GM12865 (cell line): ENCODE measurements at places on chromosomes 1 and 21.

DNA sequence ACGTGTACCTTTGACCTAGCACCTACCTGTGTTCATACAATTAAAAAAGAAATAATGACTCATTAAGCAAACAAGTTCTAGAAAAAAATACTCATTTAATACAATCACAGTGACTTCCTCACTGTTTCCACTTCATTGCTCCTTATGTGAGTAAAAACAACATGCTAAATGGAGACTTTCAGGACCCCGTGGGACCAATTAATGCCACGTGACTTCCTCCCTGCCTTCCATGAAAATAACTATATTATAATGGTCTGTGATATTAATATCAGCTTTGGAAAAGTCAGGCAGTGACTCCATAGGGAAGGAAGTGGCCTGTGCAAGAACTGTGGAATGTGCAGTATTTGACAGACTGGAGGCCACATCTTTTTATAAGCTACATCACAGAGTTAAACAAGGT is 337.8 kb downstream of the HLX start:
- DNase-seq = no peak

DNA sequence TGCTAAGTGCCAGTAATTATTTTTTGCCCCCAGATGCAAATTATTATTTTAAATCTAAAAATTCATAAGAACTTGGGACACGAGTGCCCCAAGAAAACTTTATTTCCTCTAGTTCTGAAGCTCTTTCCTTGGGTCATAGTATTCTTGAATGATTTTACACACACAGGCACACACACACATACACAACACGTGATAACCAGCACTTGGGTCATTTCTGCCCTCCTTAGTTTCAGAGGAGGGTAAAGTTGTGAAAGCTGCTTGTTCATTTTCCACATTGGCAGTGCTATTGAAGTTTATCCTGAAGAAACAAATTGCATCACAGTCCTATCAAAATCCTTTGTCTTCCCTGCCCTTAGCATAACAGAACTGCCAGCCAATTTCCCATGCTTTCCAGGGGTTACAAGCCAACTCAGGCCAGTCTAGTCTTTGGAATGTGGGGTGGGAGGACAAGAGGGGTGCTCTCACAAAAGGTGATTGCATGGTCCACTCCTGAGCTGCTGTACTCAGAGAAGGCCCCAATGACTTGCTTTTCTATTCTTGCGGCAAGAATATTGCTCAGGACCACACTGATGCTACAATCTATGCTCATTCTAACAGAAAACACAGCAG is 98.5 kb upstream of the POGK start:
- no peak for DNase-seq

DNA sequence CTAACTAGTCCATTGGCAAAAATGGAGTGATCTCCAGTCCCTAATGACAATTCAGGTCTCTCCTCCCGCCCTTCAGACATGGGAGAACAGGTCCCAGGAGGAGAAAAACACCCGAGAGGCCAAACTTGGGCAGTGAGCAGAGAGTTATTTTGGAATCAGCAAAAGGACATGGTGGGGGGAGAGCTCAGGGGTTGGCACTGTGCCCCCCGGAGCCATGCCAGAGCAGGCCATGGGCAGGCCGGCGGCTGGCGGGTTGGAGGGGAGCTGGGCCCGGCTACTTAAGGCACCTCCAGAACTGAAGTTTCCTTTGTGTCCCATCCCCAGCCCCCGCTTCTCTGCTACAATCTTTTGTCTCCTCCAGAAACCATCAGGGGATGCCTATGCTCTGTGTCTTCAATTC is 7.1 kb downstream of the LGR6 start:
- DNase-seq = no peak

DNA sequence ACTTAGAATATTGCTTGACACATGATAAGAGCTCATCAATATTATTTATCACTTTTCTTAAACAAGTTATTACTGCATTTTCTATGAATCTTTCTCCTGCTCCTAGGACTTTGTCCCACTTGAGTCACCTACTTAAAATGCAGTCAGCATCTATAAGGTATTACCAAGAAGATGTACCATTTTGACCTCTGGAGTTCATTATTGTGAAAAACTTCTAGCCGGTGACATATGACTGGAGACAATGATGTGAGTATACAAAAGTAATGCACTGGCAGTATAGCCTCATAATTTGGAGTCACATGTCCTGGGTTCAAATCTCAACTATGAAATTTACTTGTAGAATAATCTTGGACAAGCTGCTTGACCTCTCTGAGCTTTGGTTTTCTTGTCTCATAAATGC is 278.5 kb downstream of the PLPP3 start:
- no peak for DNase-seq

DNA sequence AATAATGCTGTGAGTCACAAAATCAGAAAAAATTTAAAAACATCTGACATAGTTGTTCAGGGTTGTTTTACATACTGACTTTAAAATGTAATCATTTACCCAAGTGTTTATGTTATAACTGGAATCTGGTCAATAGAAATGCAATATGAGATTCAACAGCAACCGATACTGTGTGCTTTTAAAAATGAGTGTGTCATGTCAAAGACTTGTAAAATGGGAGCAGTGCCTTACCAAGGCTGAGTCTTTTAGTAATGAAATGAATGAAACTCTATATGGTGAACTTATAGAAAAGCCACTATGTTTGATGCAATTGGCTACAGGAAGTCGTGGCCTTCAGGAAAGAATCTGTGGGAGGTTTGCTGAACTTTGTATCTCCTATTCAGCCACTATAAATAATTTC is 570.2 kb downstream of the DPYD start:
- DNase-seq = no peak

- no peak for DNase-seq
Observed at GRCh38 chr1:212283741-212284140, 1.5 kb upstream of the PPP2R5A start.

- no peak for DNase-seq
Observed at GRCh38 chr1:156970017-156970416, 49.6 kb downstream of the LRRC71 start.

- no peak for DNase-seq
Observed at GRCh38 chr1:71853360-71853759, 429.0 kb downstream of the NEGR1 start.

DNA sequence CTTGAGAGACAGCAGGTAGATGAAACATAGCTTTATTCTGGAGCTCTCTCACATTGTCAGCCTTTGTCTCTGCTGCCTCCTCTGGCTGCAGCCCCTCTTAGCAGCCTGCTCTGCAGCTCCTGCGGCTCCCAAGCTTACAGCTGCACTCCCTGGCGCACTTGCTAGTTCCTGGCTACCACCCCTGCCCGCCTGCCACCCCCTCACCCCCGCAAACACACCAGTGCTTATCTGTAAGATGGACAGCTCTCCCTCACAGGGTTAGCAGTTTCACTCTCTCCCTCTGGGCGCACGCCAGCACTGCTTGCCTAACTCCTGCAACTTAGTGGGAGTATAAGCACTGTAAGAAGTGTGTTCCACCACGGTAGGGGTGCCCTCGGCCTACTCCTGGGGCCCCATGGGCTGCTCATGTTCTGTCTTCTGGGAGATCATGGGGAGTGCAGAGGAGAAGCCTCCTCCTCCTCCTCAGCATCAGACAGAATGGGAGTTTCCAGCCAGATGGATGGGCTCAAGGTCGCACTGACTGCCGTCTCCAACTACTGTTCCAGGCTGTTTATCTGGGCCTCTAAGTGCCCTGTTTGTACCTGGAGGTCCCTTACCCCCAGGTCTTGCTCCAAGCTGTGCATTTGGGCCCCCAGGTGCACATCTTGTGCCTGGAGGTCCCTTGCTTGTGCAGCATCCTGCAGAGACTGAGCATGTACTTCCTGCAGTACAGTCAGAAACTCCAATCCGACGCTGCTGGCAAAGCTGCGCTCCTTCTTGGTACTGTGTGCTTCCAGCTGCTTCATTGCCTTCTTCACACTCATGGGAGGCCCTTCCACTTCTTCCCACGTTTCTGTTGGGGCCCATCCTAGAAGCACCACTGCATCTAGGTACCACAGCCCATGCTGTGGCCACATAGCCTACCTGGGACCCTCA is 1388.1 kb downstream of the AMY1C start:
- peak; percentile 30 for DNase-seq

DNA sequence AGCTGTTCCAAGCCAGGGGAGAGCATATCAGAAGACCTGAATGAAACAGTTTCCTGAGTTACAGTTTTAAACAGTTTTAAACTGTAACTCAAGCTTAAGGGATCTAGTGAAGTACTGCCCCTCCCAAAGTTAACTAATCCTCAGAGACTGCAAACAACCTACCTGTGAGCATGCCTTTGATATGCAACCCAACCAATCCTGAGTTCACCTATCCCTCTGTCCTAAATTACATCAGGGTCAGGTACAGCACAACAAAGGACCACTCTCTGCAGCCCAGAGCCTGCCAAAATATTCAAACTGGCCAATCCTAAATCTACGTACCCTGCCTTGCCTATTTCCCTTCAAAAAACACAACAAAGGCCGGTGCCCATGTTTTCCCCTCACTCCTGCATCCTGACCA is 32.8 kb upstream of the RAVER2 start:
- DNase-seq = no peak

GRCh38 chr1:236837897-236838296 is 42.8 kb downstream of the MTR start:
- no peak for DNase-seq

DNA sequence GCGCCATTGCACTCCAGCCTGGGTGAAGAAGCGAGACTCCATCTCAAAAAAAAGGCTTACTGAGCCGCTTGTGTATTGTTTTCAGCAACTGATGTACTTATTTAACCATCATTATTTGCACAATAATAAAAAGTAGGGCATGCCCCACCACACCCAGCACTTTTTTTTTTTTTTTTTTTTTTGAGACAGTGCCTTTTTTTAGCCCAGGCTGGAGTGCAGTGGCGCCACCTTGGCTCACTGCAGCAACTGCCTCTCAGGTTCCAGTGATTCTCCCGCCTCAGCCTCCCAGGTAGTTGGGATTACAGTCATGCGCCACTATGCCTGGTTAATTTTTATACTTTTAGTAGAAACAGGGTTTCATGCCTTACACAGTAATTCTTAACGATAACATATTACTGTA is 12.2 kb upstream of the TRNAU1AP start:
- DNase-seq = no peak

GRCh38 chr1:58000116-58000515 is 546.4 kb downstream of the OMA1 start:
- DNase-seq = no peak

- no peak for DNase-seq
Observed at GRCh38 chr1:217985641-217986040, 299.5 kb upstream of the RRP15 start.

- peak; percentile 29 for DNase-seq
Observed at GRCh38 chr21:35206141-35207125, 157.3 kb upstream of the RUNX1 start.

DNA sequence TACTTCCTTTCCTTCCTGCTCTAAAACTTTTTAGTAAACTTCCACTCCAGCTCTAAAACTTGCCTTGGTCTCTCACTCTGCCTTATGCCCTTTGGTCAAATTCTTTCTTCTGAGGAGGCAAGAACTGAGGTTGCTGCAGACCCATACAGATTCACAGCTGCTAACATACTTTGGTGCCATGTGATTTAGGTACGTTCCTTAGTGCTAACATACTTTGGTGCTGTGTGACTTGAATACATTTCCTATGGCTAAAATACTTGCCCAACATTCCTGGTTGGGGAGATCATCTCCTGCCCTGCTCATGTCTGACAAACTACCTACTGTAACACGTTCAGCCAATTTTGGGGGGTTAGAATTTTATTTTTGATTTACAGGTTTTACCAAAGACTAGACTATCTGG is 6.8 kb upstream of the ZBTB40 start:
- DNase-seq = no peak

GRCh38 chr1:58597076-58597475 is 20.0 kb upstream of the TACSTD2 start:
- DNase-seq = no peak

DNA sequence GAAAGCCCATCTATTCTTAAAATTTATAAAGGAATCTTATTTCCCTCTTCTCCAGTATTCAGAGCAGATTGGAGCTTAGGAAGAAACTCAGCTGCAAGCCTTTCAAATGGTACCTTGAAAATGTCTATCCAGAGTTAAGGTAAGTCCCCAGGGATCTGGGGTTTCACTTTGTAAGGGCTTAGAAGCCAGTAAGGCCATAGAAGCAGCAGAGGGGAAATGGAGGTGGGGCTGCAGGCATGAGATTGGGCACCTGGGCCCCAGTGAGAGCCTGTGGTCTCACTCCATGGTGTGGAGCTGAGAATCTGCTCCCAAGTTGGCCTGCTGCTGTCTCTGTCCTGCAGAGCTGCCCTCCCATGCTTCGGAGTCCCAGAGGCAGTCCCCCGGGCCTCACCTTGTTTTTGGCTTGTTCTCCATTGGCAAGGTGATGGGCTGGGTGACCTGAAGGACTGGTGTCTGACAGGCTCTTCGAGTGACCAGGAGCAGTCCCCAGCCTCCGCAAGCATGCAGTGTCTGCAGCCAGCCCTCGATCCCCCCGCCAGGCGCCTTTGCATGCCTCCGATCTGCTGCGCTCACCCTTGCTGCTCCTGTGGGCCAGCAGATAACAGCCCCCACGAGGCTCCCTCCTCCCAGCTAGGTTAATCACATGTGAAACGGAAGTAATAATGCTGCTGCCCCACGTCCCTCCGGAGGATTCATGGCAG is 163.1 kb downstream of the PGBD5 start:
- no peak for DNase-seq

GRCh38 chr21:45537746-45538291 is 4.4 kb downstream of the SLC19A1 start:
- no peak for DNase-seq

DNA sequence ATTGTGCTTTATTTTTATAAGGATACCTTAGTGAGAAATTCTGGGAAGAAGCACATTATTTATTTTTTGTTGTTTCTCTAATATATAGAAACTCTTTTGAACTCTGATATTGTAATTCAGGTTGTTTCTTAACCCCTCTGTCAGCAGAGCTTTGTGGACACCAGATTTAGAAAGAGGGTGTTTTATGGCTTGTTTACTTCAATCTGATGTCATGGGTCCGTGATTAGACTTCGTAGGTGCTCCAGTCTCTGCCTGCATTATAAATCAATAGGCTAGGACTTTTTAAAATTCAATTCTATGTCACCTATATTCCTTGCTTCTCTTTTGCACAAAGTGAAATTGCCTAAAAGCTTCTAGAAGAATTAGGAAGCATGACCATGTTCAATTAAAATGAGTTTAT is 47.3 kb upstream of the CCDC190 start:
- no peak for DNase-seq

DNA sequence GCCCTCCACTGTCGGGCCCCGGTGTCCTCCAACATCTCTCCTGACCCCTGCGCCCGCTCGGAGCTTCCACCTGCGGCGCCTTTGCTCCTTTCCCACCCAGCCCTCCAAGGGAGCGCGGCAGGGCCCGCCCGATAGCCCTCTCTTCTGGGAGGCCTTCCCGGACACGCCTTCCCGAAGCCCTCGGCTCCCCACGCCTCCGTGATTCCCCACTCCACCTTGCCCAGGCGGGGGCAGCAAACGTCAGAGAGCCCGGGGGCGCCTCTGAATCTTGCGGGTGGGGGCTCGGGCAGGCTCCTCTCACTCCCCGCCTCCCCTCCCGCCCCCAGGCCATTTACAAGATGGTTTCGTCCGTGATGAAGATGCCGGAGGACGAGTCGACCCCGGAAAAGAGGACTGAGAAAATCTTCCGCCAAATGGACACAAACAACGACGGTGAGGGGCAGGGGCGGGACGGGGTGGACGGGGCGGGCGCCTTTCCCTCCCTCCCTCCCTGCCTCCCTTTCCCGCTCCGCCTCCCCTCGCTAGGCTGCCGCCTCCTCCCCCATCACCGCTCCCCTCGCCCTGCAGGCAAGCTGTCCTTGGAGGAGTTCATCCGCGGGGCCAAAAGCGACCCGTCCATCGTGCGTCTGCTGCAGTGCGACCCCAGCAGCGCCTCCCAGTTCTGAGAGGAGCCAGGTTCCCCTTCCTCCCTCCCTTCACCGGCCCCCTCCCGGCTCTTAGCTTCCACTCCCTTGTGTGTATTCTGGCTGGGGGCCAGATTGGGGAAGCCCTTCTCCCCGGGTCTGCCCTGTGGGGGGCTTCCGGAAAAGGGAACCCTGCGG is 7.1 kb downstream of the HPCA start:
- no peak for DNase-seq
